Left renal cortex interstitium (tissue), 4 donors: ENCODE measurements at places on chromosomes 13 and 19. TPM values are rescaled to one million over a fixed set of nuclear protein-coding genes. Genes with fewer than 3 reads are reported as not detected.

CYP2S1 gene
- polyA plus RNA-seq, result 0.32 TPM

DPP9 gene
- 19.9 TPM for polyA plus RNA-seq

KLK15 gene
- not detected for polyA plus RNA-seq

ATXN8OS gene
- 0.27 TPM for polyA plus RNA-seq

GRCh38 chr13:40271931-40272775 is 394.3 kb downstream of the FOXO1 start:
- DNase-seq, result no peak

DNA sequence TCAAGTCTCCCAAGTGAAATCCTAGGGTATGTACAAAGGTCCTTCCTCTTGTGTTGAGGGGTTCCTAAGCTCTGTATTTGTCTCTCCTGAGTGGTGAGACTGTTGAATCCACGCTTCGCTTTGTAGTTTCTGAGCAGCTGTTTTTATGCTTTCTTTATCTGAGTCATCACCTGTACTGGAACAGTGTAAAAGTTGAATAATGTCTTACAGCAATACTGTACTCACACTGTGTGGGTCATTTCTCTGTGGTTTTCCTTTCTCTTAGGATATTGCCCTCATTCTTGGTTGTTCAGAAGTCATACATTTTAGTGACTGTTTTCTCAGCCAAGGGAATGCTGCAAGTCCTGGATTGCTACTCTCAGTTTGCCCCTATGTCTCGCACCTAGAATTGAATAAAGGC is 1596.6 kb downstream of the SLITRK5 start:
- DNase-seq, result no peak

GRCh38 chr19:56091751-56092546 is 29.1 kb downstream of the ZNF787 start:
- DNase-seq, result no peak

- no peak for DNase-seq
Measured at GRCh38 chr19:15453906-15454860, 4.4 kb upstream of the WIZ start.

DNA sequence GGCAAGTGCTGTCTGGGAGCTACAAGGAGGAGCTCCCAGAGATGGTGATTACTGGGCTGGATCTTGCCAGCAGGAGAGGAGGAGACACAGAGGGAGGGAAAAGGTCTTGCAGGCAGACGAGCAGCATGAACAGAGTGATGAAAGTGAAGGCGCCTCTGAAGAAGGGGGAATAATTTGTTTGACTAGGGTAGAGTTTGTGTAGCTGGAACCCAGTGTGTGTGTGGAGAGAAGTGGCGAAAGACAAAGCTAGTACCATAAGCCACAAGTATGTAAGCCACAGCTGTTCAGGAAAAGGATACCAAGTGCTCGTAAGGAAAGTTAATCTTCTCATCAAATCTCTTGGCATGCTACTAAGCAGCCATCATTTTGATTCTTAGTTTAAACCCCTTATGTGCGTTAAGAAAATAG is 5.4 kb downstream of the FLT1 start:
- DNase-seq, result no peak

DNA sequence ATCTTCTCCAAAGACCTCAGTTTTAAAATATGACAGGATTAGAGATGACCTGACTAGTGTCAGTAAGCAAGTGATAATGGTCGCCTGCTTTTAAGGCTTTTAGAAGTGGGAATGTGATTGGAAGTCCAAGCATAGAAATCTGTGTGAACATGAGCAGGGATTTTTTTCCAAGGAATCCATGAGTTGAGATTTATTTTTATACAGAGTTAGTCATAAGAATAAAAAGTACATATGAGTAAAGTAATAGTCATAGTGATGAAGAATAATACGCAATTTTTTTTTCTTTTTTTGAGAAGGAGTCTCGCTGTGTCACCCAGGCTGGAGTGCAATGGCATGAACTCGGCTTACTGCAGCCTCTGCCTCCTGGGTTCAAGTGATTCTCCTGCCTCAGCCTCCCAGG is 1.6 kb downstream of the ZNF546 start:
- no peak for DNase-seq

DNA sequence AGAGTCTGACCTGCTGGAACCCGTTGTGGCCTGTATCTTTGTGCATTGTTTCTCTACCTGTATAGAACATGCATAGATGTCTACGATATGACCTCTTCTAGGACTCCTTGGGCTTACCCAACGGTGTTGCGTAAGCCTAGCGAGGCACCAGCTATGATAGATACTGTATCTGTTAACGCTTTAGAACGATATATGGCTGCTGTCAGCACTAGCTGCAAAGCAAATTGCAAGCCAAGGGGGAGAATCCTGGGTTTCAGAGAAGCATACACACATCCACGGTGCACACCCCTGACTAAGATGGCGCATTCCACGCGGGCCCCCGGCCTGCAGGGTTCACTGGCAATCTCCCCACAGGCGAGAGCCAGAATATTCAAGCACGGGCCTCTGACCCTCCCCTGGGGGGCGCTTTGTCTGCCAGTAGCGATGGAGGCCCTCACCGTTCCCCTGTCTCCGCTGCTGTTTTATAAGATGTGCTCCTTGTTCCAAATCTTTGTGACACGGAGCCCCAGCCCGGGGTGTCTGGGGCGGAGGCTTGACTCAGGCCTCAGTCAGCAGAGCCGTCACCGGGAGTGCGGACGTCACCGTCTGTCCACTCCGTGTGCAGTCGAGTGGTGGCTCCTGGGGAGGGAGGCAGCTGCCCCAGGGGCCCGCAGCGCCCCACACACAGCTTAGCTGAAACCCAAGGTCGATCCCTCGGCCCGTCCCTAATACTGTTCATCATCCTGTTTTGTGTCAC is 12.9 kb upstream of the RPS15 start:
- DNase-seq, result no peak

DNA sequence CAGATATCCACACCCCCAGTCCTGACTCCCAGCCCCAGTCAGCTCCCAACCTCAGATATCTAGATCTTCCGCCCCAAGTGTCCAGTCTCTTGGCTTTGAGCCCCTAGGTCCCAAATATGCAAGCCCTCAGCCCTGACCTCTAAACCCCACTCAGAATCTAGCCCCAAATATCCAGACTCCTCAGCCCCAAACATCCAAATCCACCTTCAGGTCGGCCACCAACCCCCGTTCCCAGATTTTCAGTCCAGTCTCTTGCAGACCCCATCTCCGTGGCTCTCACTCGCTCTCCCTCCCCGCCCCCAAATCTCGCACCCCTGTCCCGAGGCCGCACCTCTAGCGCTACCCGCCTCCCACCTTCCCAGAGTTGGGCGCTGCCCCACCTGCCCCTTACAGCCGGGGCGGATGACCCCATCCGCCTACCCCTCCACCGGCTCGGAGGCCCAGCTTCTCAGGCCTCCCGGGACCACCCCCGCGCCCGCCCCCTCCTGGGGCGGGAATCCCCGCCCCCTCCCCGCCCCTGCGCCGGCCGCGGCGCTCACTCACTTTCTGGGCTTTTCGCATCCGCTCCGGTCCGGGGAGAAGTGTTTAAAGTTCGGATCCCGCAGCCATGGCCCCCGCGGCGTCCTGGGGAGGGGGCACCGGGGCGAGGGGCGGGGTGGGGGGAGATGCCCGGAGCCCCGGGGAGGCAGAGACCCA is 604 bp downstream of the ERFL start:
- no peak for DNase-seq

DNA sequence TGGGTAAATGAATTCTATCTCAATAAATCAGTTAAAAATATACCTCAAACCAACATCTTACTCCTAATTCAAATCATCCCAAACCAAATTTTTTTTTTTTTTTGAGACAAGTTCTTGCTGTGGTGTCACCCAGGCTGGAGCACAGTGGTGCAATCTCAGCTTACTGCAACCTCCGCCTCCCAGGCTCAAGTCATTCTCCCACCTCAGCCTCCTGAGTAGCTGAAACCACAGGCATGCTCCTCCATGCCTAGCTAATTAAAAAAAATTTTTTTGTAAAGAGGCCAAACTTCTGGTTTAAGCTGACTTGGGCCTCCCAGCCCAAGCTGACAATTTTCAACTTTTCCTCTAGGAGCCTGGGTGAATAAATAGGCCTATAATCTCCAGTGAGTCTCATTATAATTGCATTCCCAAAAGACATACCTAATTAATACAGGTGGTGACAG is 22.1 kb upstream of the OLFM2 start:
- no peak for DNase-seq

DNA sequence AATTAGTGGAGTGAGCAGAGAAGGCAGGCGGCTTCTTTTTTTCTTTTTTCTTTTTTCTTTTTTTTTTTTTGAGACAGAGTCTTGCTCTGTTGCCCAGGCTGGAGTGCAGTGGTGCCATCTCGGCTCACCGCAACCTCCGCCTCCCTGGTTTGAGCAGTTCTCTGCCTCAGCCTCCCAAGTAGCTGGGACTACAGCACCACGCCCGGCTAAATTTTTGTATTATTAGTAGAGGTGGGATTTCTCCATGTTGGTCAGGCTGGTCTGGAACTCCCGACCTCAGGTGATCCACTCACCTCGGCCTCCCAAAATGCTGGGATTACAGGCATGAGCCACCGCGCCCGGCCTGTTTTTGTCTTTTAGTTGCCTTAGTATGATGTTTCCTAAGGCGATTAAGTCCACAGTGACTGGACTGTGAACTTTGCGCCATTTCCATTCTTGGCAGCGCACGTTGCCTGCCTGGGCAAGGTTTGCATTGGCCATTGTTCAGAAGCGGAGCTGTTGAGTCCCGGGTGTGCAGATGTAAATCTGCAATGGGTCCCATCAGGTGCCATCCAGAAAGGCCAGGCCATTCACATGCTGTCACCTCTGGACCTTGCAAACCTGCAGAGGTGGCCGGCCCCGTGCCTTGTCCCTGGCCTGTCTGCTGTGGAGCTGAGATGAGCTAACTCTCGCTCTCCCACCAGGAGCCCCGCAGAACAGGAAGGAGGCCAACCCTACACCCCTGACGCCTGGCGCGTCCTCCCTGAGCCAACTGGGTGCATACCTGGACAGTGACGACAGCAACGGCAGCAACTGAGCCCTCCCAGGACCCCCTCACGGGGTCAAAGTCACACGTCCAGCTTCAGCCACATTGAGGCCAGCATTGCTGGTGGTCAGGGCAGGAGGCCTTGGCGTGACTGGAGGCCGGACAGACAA is 10.9 kb upstream of the SHD start:
- DNase-seq, result no peak

GRCh38 chr19:16412596-16413355 is 59.0 kb downstream of the EPS15L1 start:
- DNase-seq, result no peak

- DNase-seq, result no peak
Measured at GRCh38 chr13:111131611-111132010, 16.5 kb downstream of the ARHGEF7 start.

DNA sequence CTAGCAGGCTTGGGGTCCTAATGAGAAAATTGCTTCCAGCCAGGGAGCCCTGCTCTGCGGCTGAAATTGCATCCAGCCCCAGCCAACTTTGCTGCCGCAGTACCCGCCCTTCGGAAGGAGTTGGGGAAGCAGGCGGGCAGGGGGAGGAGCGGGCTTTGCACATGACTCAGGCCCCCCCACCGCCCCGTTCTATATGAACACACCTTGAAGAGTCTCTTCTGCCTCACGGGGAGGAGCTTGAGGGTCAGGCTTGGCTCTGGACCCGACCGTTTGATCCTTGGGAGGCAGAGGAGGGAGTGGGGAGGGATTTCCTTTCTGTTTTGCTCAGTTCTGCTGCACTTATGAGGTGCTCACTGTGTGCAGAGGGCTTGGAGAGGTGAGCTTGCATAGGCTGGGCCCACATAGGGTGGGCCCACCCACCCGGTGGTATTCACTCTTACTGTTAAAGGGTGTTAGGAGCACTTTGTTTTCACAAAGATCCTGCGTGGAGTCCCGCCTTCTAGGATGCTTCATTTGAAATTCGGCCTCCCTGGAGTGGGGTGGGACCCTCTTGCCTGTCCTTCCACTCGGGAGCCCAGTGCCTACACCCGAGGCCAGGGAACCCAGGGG is 46.5 kb downstream of the LYL1 start:
- no peak for DNase-seq

- no peak for DNase-seq
Measured at GRCh38 chr13:24854311-24854710, 90.3 kb downstream of the RNF17 start.

- DNase-seq, result no peak
Measured at GRCh38 chr19:38850436-38850975, 720 bp upstream of the HNRNPL start.

GRCh38 chr19:10289167-10289835 is 451 bp upstream of the ICAM5 start:
- DNase-seq, result no peak

DNA sequence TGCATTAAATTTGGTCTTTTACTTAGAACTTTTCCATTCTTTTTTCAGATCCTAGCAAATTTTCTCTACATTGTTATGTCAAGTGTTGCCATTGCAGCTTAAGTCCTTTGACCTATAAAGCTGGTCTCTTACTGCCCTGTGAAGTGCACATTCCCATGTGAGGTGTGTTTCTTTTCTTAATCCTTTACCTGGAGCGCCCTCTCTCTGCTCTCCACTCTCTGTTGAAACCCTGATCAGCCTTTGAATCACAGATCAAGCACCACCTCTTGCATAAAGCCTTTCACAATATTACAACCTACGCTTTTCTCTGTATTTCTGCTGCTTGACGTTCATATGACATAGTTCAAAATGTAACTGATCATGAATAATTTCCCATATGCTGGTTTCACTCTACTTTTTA is 84.8 kb downstream of the PCDH17 start:
- DNase-seq, result no peak

- DNase-seq, result no peak
Measured at GRCh38 chr19:41616792-41617621, 9.9 kb downstream of the CEACAM4 start.

- DNase-seq, result no peak
Measured at GRCh38 chr19:58529405-58529804, 9.8 kb upstream of the ZBTB45 start.

DNA sequence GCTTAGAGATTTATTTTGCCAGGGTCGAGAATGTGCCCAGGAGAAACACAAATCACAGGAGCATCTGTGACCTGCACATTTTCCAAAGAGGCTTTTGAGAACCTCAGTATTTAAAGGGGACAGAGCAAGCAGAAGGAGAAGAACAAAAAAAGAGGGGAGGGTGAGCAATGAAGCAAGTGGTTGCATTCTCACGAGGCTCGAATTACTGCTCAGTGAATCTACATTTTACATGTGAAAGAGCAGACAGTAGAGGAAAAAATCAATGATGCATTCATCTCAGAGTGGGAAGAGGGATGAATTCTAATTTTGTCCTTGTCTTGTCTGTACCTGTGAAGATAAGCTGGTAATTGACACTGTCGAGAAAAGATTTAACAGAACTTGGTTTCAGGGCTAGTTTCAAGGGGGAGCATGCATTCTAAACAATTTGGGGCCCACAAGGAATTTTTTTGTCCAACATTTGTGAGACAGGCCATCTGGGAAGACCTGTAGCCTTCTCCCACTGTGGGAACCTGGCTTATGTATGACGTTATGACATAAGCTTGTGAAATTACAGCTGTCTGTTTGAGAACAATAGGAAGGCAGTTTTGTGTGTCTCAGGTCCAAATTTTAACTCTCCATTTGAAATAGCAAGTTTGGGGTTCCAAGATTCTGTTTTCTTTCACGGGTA is 855.1 kb downstream of the SLITRK5 start:
- DNase-seq, result no peak
